ENCODE measurements at places on chromosomes 2 and 18.

GRCh38 chr2:164023896-164024295 lies 288.1 kb upstream of the FIGN start:
- peak; percentile 16 for DNase-seq

- peak; percentile 24 for DNase-seq
Measured at GRCh38 chr2:49288902-49289700, 134.8 kb upstream of the FSHR start.

- peak; percentile 29 for DNase-seq
Measured at GRCh38 chr2:10007435-10007834, 35.9 kb upstream of the KLF11 start.

GRCh38 chr2:29783666-29784065 lies 137.7 kb downstream of the ALK start:
- no peak for DNase-seq

- no peak for DNase-seq
Measured at GRCh38 chr2:137091704-137092103, 326.4 kb downstream of the THSD7B start.

GRCh38 chr2:96565111-96565510 lies 28.6 kb downstream of the ARID5A start:
- no peak for DNase-seq

- DNase-seq, result no peak
Measured at GRCh38 chr18:64752707-64753106, 603.8 kb upstream of the LINC00305 start.

DNA sequence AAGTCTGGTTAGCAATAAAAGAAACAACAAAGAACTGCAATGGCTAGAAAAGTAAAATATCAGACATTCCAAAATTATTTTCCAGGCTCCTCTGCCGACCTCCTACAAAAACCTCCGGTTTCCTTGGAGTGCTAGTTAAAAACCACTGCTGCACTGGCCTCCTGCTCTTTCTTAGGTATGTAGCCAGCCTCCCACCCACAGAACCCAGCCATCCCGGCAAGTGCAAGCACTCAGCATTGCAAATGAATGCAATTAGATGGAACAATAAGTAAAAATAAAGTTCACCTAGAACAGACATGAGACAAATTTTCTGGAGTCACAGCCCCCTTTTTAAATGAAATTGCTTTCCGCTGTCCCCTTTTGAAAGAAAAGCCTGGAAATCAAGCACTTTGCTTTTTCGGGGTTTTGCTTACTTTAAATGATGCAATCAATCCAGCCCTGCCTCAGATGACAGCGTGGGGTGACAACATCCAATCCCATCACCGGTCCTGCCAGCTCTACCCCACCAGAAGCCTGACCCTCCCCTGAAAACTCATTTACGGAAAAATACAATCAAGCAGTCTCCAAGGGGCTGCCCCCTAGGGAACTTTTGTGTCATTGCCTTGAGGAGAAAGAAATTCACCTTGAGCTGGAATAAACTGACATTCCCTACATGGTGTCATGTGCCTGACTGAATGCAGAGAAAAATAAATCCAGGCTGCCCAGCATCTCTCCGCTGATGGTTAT lies 199.8 kb downstream of the EPHA4 start:
- DNase-seq, result no peak

DNA sequence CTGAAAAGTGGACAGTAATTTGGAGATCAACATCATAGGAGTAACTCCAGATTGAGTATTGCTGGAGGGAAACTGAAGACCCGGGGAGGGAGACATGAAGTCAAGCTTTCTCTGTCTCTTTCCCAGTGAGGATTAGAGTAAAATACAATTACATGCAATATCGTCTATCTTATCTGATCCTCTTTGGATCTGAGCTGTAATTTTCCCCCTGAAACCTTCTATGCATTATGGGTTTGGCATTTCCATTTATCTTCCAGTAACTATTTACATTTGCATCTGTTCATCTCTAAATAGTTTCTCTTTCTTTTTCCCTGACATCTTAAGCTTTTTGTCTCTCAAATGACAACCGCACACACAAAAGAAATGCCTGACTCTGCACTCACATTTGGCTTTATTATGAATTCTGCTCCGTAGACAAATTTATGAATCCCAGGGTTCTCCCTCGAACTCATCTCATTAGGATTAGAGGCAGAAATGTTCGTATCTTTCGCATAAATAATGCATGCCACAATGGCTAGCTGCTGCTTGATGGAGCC lies 113.1 kb downstream of the SPP2 start:
- DNase-seq, result no peak

DNA sequence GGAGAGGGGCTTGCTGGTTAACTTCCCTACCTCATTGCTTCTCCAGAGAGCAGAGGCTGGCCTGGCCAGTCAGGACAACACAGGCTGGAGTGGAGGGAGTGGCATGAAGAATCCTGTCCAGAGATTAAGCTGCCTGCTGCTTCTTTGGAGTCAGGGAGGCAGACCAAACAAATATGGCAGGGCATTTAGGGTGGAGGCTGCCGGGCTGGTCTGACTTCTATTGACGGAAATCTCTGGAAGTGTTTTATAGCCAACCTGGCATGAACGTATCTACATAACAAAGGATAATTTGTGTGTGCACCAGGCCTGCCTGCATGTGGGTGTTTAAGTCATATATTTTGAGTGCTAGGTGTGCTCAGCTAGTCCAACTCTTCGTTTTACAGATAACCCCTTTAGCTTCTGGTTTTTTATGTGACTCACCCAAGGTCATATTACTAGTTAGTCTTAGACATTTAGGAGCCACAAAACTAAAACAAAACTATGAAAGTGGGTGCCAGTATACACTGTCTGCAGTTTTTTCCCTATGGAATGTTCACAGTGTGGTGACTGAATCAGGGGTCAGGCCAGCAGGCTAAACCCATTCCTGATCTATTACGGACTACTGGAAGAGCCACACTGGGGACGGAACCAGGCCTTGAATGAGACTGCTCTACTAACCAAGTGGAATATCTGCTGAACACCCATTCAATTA lies 5.5 kb downstream of the NPC1 start:
- peak; percentile 56 for DNase-seq

DNA sequence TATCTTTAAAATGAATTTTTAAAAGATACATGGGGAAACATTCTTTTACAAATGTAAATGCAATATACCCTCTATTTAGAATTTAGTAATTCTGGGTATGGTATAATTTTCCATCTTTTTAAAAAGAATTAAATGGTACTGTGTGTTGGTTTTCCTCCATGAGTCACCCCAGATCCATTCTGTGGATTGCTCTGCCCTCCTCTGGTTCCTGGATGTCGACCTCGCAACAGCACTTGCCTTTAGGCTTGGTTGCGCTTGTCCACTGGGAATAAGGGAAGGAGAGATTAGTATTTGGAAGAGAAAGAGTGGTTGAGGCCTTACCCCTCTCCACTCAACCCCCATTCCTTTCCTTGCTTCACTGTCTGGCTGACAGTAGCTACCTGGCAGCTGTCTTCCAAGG lies 90.4 kb downstream of the FTCDNL1 start:
- DNase-seq, result no peak

Measured in fibroblast of skin of back (primary cell).